ENCODE measurements at places on chromosomes 7 and 10. TPM values are rescaled to one million over a fixed set of nuclear protein-coding genes. Genes with fewer than 3 reads are reported as not detected.

GRCh38 chr10:11522821-11523245 lies 88.6 kb downstream of the USP6NL start:
- DNase-seq, result no peak

GRCh38 chr10:43190775-43191174 lies 52.5 kb downstream of the CSGALNACT2 start:
- peak; percentile 12 for DNase-seq

- DNase-seq, result no peak
Measured at GRCh38 chr10:74587109-74587854, 239.1 kb upstream of the KAT6B start.

DNA sequence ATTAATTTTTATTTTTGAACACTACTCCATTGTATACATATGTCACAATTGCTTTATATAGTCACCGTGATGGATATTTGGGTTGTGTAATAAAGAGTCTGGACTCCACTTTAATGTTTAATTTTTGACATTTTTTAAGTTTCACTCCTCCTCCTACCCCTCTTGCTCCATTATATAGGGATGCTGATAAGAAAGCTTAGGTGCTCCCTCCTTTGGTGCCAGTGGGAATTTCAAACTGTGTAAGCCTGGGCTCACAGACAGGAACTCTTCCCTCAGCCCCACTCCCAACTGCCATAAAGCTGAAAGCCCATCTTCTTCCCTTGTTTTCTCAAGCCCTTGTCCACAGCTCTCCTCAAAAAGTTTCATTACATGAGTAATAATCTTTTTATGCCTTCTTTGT lies 47.6 kb downstream of the TWIST1 start:
- peak; percentile 4 for DNase-seq

GRCh38 chr7:2945171-2945570 lies 98.5 kb downstream of the CARD11 start:
- DNase-seq, result no peak

- DNase-seq, result no peak
Measured at GRCh38 chr10:48839809-48840679, 99.6 kb downstream of the LRRC18 start.

- no peak for DNase-seq
Measured at GRCh38 chr7:97118306-97118917, 914 bp downstream of the SDHAF3 start.

TAS2R38 gene
- total RNA-seq, result not detected

- no peak for DNase-seq
Measured at GRCh38 chr7:140586516-140586915, 54.1 kb downstream of the DENND2A start.

ENO4 gene
- total RNA-seq, result not detected

DNA sequence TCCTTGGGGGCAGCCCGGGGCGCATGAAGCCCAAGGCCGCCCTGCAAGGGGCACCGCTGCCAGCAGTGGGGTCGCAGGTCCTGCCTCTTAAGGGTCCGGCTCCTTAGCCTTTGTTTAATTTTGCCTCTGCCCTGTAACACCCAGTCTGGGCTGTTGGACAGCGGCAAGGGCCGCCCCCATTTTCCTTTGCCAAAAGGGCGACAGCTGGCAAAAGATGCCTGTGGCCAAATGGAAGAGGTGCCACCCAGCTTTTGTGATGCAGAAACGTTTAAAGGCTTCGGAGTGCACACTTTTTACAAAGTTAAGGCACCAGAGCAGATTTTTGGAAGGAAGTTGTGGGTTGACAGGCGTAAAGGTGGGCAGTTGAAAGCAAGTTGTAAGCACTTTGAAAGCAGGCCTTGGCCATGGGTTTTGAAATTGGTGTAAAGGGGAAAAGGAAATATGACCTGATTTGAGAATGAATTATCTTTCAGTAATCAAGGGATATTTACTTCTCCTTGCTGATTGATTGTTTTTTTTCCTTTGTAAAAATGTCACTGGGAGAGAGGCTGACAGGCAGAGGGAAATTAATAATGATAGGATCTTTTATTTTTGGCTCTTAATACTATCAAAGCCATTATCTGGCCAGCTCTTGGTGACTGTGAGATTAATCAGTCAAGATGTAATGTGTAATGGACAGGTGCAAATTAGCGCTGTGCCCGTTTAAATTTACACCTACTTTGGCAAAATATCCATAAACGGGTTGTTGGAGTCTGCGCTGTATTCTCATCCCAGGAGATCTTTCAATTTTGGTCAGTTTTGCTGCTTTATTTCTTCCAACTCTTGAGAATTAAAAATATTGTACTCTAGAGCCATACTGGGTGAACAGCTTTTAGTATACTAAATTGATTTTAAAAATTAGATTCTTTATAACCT lies 1.2 kb downstream of the CASD1 start:
- peak; percentile 20 for DNase-seq

DNA sequence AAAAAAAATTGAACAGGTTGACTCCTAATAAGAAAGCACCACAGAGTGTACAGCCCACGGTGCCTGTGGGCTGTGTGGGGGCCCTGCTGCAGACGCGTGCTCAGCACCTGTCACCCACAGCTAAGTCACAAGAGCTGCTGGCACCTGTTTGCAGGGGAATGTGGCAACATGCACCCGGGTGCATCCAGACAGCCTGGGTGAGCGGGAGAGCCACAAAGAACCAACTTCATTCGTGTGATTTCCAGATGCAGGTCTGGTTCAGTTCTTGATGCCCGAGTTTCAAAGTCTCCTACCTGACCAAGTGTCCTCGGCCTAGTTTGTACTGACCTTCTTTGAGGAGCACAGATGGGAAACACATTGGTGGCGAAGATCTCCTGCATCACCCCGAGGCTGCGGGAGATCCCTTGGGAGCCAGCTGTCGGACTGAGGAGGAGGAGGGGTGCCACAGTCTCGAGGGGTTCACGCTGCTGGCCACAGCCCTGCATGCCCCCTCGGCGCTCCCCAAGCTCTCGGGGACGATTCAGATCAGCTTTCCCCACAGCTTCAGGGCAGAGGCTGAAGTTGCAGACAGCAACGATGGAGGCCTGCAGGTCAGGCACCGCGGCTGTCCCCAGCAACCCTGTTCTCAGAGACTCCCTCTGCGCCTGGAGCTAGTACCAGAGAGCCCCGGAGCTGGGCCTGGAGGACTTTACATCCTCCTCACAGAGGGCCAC lies 35.3 kb downstream of the AMZ1 start:
- no peak for DNase-seq

GRCh38 chr10:98539578-98539977 lies 92.8 kb upstream of the HPS1 start:
- no peak for DNase-seq

DNA sequence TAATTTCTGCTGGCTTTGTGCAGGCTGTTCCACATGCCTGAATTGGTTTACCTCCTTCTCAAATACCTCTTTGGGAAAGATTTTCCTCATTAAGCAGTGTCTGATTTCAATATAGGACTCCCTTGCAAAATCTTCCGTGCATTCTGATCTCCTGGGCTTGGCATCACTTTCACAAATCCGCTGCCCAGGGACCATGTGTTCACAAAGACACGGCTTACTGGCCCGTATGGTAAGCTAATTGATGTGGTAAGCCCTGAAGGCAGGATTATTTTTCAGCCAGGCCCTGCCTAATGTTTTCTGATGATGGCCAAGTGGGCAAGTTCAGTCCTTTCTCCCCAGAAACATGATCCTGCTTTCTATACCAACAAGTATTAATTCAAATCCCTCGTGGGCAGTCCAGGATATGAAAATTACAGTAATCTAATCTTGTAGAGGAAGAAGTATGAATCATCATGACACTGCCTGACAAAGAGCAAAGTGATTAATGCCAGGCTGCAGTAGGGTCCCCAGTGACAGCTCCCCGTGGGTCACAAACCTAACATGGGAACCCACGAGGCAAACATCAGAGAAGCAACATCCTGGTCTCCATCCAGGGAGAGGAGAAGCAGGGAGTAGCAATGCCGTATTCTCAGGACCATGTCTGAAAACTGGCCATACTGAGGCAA lies 11.6 kb upstream of the SVIL start:
- DNase-seq, result peak; percentile 87

DNA sequence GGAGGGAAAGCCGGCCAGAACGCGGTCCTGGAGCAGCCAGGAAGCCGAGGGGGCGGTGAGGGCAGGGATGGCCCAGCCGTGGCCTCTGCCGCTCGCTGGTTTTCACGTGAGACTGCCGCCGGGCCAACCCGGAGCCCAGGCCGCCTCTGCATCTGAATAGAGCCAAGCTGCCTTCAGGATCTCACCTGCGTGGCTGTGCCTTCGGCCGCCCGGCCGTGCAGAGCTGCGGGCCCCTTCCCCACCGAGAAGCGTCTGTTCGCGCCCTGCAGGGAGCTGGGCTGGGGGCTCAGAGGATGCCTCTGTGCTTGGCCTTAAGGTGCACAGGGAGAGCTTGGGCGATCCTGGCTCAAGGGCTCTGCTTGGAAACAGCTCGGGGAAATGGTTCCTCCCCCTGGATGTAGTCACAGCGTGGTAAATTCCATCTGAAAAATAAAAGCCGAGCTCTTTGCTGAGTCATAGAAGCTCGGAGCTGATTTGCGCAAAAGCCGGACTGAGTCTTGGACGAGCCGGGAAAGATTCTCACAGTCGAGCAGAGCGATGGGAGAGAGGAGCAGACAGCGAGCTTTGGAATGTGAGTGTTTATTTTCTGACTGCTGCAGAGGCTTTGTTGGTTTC lies at the start of gene JAKMIP3:
Gene JAKMIP3 (plus strand): TSS at position 456 of the 615 bp plus-strand sequence. CDS start 38,863 bp downstream, outside the sequence.
- DNase-seq, result peak; percentile 87

CYP3A5 gene
- total RNA-seq, result not detected

GRCh38 chr7:80589631-80590030 lies 48.8 kb upstream of the CD36 start:
- no peak for DNase-seq

PRR15 gene
- total RNA-seq, result 0.83 TPM

- DNase-seq, result no peak
Measured at GRCh38 chr10:3647074-3647473, 137.9 kb downstream of the KLF6 start.

- no peak for DNase-seq
Measured at GRCh38 chr10:851901-852300, 79.6 kb downstream of the LARP4B start.

GRCh38 chr7:29349362-29349761 lies 154.8 kb downstream of the CHN2 start:
- DNase-seq, result peak; percentile 58

DNA sequence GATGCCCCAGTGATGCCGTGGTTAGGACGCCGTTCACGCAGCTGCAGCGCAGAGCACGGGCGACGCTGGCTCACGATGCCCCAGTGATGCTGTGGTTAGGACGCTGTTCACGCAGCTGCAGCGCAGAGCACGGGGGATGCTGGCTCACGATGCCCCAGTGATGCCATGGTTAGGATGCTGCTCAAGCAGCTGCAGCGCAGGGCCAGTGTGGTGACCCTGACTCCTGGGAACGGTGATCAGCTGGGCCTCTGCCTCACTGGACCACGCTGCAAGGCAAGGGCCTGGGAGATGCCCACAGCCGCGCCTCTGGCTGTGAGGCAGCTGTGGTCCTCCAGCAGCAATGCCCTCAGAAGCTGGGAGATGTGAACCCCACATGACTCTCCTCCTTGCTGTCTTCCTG lies 280.6 kb downstream of the DNAJB6 start:
- no peak for DNase-seq

ARHGAP21 gene
- 128 TPM for total RNA-seq
